ENCODE measurements at places on chromosomes 2 and 18.

- H3K27me3 ChIP-seq: no peaks in the 10 kb centered on the region
- no peak for DNase-seq
- no peaks in the 10 kb centered on the region for H3K4me1 ChIP-seq
- no peaks in the 10 kb centered on the region for H3K36me3 ChIP-seq
- no peak overlapping the region for H3K4me3 ChIP-seq
- H3K27ac ChIP-seq: no peak overlapping the region
Observed at GRCh38 chr2:15494877-15495276, 66.3 kb downstream of the NBAS start.

GRCh38 chr2:38697116-38697840, 31.4 kb downstream of the GALM start:
- H3K36me3 ChIP-seq: no peaks in the 10 kb centered on the region
- H3K4me1 ChIP-seq: peaks cover 60% of the 10 kb centered on the region
- no peaks in the 10 kb centered on the region for H3K27me3 ChIP-seq
- no peak overlapping the region for H3K4me3 ChIP-seq
- H3K27ac ChIP-seq: peak overlapping the region; percentile 61

- H3K4me1 ChIP-seq: no peaks in the 10 kb centered on the region
- no peaks in the 10 kb centered on the region for H3K36me3 ChIP-seq
- DNase-seq: no peak
- no peak overlapping the region for H3K27ac ChIP-seq
- no peaks in the 10 kb centered on the region for H3K27me3 ChIP-seq
Observed at GRCh38 chr18:29056800-29057199, 879.9 kb upstream of the CDH2 start.

DNA sequence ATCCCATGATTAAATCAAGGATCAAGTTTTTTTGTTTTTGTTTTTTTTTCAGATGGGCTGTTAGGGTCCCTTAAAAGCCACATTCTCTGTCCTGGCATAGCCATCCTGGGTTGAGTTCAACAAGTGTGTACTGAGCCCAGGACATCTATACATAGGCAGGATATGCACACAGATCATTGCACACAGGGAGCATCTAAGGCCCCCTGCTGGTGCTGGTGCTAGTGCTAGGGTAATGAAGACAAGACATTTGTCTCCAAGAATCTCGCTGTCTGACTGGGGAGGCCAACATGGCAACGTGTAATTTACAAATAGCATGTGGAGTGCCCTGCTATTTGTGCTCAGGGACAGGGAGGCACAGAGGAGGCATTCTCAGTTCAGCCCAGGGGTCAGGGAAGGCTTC, 124.5 kb downstream of the VAPA start:
- no peaks in the 10 kb centered on the region for H3K36me3 ChIP-seq
- H3K27ac ChIP-seq: no peak overlapping the region
- no peaks in the 10 kb centered on the region for H3K4me1 ChIP-seq
- no peak for DNase-seq

- H3K4me3 ChIP-seq: no peak overlapping the region
- H3K4me1 ChIP-seq: no peaks in the 10 kb centered on the region
- no peak for DNase-seq
- H3K27ac ChIP-seq: no peak overlapping the region
Observed at GRCh38 chr18:13039806-13040205, 48.6 kb downstream of the CEP192 start.

DNA sequence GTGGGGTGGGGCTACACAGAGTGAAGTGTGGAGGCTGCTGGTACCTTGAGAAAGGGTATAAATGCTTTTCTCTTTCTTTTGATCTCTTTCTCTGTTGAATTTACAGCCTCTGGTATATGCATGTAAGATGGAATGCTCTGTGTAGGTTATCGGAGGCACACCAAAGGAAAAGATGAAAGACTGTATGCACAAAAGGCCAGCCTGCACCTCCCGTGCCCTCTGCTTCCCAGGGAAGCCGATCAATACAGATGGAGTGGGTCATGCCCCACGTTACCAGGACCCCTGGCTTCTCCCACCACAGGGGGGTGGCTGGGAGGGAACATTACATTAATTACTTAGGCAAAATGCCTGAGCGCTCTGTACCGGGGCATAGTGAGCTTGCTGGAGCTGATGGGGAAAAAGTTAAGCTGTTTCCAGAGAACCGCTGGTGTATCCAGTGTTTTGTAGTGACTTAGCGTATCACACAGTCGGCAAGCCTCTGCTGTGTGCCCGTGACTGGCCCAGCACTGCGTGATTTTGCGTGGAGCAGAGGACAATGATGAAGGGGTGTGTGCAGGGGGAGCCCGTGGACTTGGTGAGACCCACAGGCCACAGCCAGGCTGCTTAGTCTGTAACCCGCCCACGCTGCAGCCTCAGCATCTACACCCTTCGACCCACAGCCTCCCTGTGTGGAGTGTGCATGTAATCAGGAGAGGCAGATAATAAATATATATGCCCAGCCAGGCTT, 8.0 kb downstream of the ALLC start:
- no peak overlapping the region for H3K4me3 ChIP-seq
- H3K36me3 ChIP-seq: no peaks in the 10 kb centered on the region
- DNase-seq: no peak
- H3K27me3 ChIP-seq: no peaks in the 10 kb centered on the region
- no peak overlapping the region for H3K27ac ChIP-seq

DNA sequence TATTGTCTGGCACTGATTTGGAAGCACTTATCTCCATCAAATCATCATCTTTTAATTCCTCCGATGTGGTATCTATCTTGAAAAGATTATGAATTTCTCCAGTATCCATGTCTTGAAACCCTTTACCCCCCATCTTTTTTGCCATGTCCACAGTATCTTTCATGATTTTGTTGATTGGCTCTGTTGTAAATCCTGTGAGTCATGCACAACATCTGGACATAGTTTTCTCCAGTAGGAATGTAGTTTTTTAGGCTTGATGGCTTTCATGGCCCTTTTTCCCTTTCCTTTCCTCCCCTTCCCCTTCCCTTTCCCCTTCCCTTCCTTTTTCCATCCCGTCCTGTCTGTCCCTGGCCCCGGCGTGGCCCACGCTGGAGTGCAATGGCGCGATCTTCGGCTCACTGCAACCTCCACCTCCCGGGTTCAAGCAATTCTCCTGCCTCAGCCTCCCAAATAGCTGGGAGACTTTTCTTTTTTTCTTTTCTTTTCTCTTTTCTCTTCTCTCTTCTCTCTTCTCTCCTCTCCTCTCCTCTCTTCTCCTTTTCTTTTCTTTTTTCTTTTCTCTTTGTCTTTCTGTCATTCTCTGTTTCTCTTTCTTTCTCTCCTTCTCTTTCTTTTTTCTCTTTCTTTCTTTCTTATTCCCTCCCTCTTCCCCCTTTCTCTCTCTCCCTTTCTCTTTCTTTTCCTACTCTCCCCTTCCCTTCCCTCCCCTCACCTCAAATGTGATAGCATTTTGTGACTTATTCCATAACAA, 18.4 kb upstream of the ZNF638 start:
- H3K4me3 ChIP-seq: no peak overlapping the region
- H3K27ac ChIP-seq: no peak overlapping the region
- no peaks in the 10 kb centered on the region for H3K4me1 ChIP-seq
- H3K36me3 ChIP-seq: no peaks in the 10 kb centered on the region
- no peak for DNase-seq
- H3K27me3 ChIP-seq: no peaks in the 10 kb centered on the region

GRCh38 chr2:85772841-85773491, 19.2 kb downstream of the ATOH8 start:
- peaks cover 12% of the 10 kb centered on the region for H3K27me3 ChIP-seq
- H3K36me3 ChIP-seq: no peaks in the 10 kb centered on the region
- H3K27ac ChIP-seq: no peak overlapping the region
- no peaks in the 10 kb centered on the region for H3K4me1 ChIP-seq

DNA sequence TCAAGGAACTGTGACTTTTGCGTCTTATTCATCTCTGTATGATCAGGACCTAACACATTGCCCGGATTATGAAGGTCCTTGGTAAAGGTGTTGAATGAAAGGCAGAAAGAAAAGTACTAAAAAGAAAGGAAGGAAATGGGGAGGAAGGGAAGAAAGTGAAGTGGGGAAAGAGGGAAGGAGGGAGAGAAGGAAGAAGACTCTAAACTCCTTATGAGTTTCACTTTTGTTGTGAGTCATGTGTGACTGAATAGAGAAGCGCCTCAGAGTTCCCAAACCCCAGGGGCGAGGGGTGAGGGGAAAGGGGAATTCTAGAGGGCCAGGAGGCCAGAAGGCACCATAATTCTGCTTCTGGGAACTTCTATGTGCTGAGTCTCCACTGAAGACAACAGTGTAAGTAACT, 30.9 kb upstream of the OSBPL6 start:
- H3K27me3 ChIP-seq: no peaks in the 10 kb centered on the region
- no peak overlapping the region for H3K4me3 ChIP-seq
- no peak overlapping the region for H3K27ac ChIP-seq
- no peaks in the 10 kb centered on the region for H3K36me3 ChIP-seq

DNA sequence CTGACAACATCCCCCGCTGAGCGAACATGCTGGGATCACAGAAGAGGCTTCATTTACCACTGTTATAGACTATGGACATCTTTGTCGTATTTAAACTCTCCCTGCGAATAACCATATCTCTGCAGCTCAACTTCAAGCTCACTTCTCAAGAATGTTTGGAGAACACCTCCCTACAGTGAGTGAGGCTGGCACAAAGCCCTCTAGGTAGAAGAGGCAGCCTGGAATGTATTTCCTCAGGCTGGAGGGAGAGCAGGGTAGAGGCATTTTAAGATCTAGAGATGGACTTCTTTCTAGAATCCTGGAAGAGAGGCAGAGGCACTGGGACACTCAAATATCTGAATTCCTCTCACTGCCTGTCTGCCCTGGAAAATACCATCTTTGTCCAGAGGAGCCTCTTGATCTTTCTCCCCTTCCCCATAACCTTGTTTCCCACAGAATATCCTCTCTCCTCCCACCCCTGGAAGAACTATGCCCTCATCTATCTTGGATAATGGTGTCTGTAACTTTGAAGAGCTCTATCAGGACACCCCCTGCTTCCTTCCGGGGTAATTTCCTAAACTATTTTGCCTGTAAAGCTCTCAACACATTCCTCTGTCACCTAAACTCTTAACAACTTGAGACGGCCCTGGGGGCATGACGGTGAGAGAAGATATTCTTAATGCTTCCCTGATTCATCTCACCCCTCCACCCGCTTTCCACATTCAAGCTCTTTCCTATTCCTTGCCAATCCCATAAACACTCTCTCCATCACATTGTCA, 2.4 kb upstream of the ANTXR1 start:
- DNase-seq: no peak
- H3K27me3 ChIP-seq: peaks cover 20% of the 10 kb centered on the region
- peaks cover 8% of the 10 kb centered on the region for H3K4me1 ChIP-seq
- H3K27ac ChIP-seq: no peak overlapping the region
- H3K36me3 ChIP-seq: no peaks in the 10 kb centered on the region

DNA sequence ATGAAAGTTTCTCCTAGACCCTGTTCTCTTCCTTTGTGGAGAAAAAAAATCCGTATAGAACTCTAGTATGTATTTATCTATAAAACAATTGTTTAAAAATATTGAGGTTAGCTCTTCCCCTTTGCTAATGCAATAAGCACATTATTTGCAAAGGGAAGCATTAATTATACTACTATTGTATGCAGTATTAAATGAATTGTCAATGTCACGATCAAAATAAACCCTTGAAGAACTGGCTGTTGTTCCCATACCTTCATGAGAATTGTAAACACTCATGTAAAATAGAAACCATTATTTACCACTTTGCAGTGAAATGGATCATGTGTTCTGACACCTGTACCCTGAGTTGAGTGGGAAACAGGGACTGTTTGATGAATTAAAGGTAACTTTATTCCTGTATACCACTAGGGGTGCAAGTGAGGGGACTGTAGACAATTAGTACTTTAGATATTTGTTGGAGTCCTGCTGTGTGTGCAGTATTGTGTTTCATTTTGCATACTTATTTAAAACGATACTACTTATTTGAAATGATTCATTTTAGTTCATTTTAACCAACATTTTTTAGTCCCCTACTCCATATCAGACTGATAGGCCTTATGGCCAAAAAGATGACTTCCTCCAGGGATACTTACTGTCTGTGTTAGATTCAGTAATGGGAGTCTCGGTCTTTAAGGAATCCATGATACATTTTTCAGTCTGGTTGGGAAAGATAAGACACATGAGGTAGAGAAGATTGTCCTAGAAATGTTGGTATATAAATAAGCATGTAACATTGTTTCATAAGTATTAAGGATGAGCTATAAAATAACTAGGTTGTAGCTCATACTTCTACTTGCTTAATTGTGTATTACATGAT, 7.9 kb downstream of the PKP4 start:
- H3K36me3 ChIP-seq: no peaks in the 10 kb centered on the region
- H3K27me3 ChIP-seq: no peaks in the 10 kb centered on the region
- no peaks in the 10 kb centered on the region for H3K4me1 ChIP-seq
- H3K4me3 ChIP-seq: no peak overlapping the region
- no peak for DNase-seq

GRCh38 chr2:7436096-7436906, 519.1 kb downstream of the RNF144A start:
- no peaks in the 10 kb centered on the region for H3K27me3 ChIP-seq
- no peak overlapping the region for H3K4me3 ChIP-seq
- H3K36me3 ChIP-seq: no peaks in the 10 kb centered on the region
- H3K4me1 ChIP-seq: peaks cover 33% of the 10 kb centered on the region
- DNase-seq: no peak

DNA sequence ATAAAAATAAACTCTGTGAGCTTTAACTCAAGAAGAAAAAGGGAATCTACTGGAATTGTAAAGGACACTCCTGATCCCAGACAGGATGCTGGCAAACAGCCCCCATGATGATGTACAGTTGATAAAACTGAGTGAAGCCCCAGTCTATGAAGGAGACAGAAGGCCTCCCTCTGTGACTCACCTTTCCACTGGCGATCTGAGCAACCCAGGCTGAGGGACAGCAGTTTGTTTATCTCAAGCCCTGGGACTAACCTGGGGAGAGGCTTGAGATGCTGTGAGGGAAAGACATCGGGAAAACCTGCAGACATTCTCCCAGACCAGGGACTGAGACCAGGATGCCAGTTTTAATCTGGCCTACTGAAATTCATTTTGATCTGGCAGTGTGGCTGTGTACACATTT, 104.5 kb upstream of the CDH2 start:
- H3K4me3 ChIP-seq: no peak overlapping the region
- H3K27ac ChIP-seq: no peak overlapping the region
- H3K36me3 ChIP-seq: no peaks in the 10 kb centered on the region
- no peak for DNase-seq
- H3K4me1 ChIP-seq: no peaks in the 10 kb centered on the region

- no peak for DNase-seq
- no peaks in the 10 kb centered on the region for H3K27me3 ChIP-seq
- H3K36me3 ChIP-seq: no peaks in the 10 kb centered on the region
- H3K4me3 ChIP-seq: peak overlapping the region; percentile 81
- H3K27ac ChIP-seq: peak overlapping the region; percentile 81
Observed at GRCh38 chr18:62525608-62526007, 2.8 kb downstream of the ZCCHC2 start.

GRCh38 chr2:119826370-119826961, 66.7 kb downstream of the PTPN4 start:
- H3K27ac ChIP-seq: no peak overlapping the region
- H3K27me3 ChIP-seq: no peaks in the 10 kb centered on the region
- H3K4me1 ChIP-seq: peaks cover 18% of the 10 kb centered on the region
- H3K36me3 ChIP-seq: peaks cover 3% of the 10 kb centered on the region

- no peak overlapping the region for H3K27ac ChIP-seq
- no peaks in the 10 kb centered on the region for H3K27me3 ChIP-seq
- peaks cover 23% of the 10 kb centered on the region for H3K36me3 ChIP-seq
- no peak for DNase-seq
- H3K4me1 ChIP-seq: no peaks in the 10 kb centered on the region
- no peak overlapping the region for H3K4me3 ChIP-seq
Observed at GRCh38 chr2:216431531-216431856, 19.2 kb downstream of the SMARCAL1 start.

GRCh38 chr2:9697909-9698308, 67.1 kb upstream of the YWHAQ start:
- H3K36me3 ChIP-seq: no peaks in the 10 kb centered on the region
- peaks cover 17% of the 10 kb centered on the region for H3K4me1 ChIP-seq
- H3K4me3 ChIP-seq: no peak overlapping the region
- H3K27me3 ChIP-seq: no peaks in the 10 kb centered on the region
- no peak overlapping the region for H3K27ac ChIP-seq
